Kidney epithelial cell (primary cell): ENCODE measurements at places on chromosomes 6 and 20.

GRCh38 chr20:4064144-4064909 is 49.0 kb upstream of the RNF24 start:
- DNase-seq = no peak

DNA sequence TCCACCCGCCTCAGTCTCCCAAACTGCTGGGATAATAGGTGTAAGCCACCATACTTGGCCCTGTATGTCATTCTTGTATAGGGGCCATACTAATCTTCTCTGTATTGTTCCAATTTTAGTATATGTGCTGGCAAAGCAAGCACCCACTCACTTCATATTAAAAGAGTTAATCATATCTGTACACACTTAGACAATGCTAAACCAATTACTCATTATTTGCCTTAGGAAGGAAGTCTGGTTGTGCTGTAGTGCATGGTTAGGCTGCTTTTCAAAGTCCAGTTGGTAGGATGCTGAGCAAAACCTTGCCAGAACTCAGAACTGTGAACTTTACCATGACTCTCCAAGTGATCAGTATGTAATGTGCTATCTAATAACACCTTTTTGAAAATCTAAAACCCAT is 88.6 kb downstream of the LIN28B start:
- peak; percentile 2 for DNase-seq

DNA sequence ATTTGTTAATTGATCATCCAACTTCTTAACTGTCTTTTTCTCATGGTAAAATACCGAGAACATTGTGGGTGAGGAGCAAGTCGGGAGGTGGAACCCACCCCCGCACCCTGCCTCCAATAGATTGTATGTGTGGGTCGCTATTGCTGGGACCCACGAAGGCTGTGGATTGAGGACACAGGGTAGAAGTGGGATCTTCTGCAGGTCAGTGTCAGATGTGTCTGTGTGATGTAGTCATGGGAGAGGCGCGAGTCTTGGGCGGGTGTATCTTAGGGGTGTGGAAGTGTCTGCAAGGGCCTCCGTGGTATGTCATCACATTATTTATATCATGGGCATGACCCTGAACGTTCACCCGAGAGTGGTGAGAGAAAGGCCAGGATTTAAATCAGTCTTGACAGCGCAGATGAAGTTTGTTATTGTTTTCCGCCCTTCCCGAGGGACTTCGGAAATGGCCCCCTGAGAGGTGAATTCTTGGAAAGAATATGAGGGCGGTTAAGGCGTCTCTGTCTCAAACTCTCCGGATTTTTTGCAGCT is 472 bp upstream of the PAQR8 start:
- no peak for DNase-seq

GRCh38 chr6:40517654-40518053 is 69.5 kb downstream of the LRFN2 start:
- DNase-seq = no peak

GRCh38 chr6:149025061-149025460 is 278.2 kb downstream of the UST start:
- no peak for DNase-seq

GRCh38 chr6:170147832-170148708 is 142.8 kb downstream of the DLL1 start:
- DNase-seq = no peak

DNA sequence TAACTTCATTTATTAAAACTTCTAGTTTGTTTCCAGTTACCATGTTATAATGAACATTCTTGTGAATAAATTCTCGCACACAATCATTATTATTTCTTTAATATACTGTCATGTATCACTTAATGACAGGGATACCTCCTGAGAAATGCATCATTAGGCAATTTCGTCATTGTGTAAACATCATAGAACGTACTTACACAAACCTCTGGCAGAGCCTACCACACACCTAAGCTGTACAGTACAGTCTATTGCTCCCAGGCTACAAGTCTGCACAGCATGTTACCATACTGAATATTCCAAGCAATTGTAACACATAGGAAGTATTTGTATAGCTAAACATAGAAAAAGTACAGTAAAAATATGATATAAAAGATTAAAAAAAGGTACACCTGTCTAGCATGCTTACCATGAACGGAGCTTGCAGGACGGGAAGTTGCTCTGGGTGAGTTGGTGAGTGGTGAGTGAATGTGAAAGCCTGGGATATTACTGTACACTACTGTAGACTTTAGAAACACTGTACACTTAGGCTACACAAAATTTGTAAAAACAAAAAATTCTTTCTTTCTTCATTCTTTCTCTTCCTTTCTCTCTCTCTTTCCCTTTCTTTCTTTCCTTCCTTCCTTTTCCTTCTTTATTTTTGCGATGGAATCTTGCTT is 268.2 kb upstream of the SOX4 start:
- DNase-seq = no peak

GRCh38 chr20:53390770-53391169 is 202.9 kb downstream of the ZNF217 start:
- no peak for DNase-seq

- DNase-seq = no peak
Observed at GRCh38 chr6:124822204-124822613, 140.0 kb upstream of the RNF217 start.

DNA sequence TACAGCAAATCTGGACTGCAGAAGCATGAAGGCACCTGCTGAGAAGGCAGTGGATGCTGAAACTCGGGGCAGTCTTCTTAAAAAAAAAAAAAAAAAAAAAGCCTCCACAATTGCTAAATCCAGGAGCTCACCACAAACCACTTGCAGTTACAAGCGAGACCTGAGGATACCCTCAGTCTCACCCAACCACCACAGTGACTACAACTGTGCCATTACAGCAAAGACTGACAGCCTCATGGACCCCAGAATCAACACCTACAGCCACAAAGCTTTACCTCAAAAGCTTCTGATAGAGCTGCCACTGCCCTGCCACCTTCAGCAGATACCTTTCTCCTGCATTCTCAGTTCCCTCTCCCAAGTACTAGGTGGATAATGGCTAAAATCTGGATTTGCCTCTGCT is 9.0 kb downstream of the COL21A1 start:
- DNase-seq = no peak

GRCh38 chr20:22098511-22098910 is 393.0 kb downstream of the PAX1 start:
- no peak for DNase-seq

GRCh38 chr6:159399751-159400221 is 230.6 kb downstream of the FNDC1 start:
- DNase-seq = no peak

DNA sequence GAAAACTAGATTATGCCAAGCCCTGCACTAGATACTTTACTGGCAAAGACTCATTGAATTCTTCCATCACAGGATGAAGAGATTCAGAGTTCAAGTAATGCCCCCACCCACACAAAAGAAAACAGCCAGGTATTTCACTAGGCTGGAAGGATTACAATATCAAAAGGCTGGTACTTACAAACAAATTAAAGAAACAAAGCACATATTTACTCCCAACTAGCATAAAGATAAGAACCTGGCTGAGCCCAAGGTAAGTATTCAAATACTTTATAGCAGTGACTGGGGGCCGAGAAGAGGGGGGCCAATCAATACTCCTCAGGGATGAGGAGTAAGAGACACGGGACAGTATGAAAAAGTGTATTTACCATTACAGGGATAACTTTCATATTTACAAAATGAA is 3.7 kb downstream of the ACOT8 start:
- DNase-seq = no peak

GRCh38 chr6:119323931-119324330 is 25.6 kb downstream of the MAN1A1 start:
- no peak for DNase-seq

DNA sequence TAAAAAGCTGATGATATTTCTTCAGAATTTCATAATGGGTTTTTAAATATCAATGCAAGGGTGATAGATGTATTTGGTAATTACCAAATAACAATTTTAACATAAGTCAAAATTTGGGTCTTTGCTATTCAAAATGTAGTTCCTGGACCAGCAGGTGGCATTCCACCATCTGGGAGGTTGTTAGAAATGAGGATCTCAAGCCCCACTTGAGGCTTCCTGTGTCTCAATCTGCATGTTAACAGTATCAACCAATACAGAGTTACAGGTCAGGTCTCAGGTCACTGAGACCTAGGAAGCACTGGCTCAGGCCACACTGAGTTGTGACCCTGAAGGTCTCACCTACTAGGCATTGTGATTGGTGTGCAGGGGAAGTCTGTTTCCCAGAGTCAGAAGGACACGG is 57.2 kb upstream of the MTRF1L start:
- no peak for DNase-seq

DNA sequence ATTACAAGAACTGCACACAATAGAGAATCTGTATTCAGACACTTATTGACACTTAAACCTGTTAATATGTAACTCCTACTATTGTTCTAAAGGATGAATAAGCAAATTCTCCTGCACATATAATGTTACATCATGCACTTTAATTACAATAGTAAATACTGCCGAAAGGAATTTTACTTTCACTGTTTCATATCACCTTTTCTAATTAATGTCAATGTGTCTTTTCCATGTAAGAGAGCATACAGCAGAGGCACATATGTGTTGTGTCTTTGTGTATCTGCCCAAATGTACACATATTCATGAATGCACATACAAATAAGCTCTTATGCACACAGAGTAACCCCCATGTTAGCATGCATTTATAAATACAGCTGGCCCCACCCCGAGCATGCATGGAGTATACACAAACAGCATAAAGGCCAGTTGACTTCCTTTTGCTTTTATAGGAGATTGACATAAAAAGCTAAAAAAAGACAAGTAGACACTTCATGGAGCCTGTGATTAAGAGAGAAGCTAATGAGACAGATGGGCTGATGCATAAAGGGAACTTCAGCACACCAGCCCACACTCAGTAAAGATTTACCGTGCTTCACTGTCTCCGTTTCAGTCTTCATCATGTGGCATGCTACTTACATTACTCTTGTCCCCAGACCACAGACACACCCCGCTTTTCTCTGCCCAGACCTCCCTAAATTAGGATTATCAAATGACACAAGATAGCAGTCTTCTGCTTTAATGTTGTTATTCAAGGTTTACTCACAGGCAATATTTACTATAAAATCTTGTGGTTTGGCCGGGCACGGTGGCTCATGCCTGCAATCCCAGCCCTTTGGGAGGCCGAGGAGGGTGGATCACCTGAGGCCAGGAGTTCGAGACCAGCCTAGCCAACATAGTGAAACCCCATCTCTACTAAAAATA is 184.6 kb downstream of the ATXN1 start:
- DNase-seq = peak; percentile 38

DNA sequence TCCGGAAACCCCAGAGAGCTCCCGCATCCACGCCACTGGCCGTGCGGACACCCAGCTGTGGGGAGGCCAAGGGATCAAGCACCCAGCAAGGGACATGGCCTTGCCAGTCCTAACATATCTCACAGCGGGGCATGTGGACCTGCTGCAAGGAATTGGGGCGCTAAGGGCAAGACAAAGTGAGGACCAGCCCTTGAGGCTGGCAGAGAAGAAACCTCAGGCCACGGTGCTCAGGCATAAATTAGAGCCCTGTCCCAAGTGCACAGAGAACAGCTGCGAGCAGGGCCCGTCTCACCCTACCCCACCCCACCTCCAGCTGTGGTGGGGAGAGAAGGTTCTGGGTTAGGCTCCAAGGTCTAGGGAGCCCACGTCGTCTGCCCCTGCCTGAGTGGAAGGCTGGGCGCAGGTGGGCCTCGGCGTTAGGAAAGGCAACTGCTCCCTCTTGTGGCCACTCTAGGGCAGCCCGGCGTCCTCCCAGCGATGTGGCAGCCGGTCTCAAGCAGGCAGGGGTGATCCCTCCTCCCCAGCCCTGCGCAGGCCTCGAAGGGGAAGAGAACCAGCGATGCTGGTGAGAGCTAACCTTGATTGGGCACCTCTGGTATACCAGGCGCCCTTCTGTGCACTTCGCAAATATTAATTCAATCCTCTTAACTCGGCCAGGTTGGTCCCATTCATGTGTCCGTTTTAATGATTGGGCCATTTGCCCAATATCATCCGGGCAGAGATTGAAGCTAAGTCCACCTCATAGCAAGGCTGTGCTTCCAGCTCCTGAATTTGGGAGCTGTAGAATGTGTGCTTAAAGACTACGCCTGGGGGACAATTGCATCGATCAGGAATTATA is 235.8 kb downstream of the NFATC2 start:
- no peak for DNase-seq

GRCh38 chr6:85747093-85747492 is 104.4 kb upstream of the SYNCRIP start:
- no peak for DNase-seq
